ENCODE measurements at places on chromosomes 2 and 18.

- DNase-seq: no peak
These were observed 16.3 kb downstream of the ANKRD44 start for GRCh38 chr2:197294260-197294659.

GRCh38 chr18:63135101-63135500 lies 184.5 kb downstream of the BCL2 start:
- DNase-seq: no peak

DNA sequence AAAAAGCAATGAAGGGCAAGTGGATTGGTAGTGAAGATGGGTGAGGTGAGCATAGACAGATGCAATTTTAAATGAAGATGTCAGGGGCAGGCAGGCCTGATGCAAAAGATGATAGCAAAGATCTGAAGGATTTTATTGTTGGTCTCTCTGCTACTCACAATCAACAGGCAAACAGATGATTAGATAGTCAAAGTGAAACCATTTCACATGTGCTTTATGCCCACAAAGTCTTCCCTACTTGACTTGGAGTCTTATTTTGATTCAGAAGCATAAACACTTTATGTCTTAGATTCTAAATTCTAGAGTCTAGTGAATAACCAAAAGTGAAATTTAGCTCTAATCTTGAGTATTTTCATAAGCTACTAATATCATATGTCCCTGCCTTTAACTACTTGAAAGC lies 153.8 kb upstream of the HNRNPA3 start:
- DNase-seq: no peak

DNA sequence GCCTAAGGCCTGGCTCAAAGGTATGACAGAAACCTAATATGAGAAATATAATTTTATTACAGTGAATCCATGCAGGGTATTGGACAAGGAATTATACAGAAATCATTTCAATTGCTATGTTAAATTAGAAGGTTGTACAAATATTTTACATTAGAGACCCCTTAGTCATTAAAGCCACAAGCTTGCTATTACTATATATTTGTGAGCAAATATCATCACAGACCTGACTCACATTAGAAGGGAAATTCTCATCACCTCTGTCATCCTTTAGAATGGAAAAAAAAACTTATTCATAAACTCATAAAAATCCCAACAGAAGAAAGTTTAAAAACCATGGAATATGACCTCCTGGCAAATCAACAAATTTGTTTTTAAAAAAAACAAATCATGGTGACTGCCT lies 277.9 kb downstream of the DCC start:
- no peak for DNase-seq

- no peak for DNase-seq
These were observed 46.7 kb downstream of the ARHGAP28 start for GRCh38 chr18:6776188-6776587.

DNA sequence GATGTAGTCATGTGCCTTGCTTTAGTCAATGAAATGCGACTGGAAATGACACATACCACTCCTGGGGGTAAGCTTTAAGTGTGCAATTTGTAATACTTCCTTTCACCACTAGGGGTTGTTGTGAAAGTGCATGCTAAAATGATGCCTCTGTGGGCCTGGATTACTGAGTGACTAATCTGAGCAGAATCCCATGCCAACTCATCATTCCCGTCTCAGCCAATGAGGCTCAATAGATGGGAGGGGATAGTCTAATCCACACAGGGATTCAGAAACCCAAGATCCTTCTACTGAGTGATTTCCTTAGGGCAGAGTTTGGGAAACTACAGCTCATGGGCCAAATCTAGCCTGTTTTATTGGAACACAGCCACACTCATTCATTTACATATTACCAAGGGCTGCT lies 54.0 kb downstream of the HRH4 start:
- no peak for DNase-seq

Data from stimulated activated CD4-positive, alpha-beta T cell treated with anti-CD3 and anti-CD28 coated beads, TNF-alpha, amount 100 ng/mL, for 4 hours (primary cell).